ENCODE measurements at places on chromosomes 13 and 19.

GRCh38 chr19:7900931-7901330 lies 2.7 kb upstream of the MAP2K7 start:
- DNase-seq = no peak

GRCh38 chr13:34638897-34639296 lies 303.2 kb upstream of the NBEA start:
- no peak for DNase-seq

- DNase-seq = no peak
These were observed 21.5 kb upstream of the SGCG start for GRCh38 chr13:23159205-23159759.

DNA sequence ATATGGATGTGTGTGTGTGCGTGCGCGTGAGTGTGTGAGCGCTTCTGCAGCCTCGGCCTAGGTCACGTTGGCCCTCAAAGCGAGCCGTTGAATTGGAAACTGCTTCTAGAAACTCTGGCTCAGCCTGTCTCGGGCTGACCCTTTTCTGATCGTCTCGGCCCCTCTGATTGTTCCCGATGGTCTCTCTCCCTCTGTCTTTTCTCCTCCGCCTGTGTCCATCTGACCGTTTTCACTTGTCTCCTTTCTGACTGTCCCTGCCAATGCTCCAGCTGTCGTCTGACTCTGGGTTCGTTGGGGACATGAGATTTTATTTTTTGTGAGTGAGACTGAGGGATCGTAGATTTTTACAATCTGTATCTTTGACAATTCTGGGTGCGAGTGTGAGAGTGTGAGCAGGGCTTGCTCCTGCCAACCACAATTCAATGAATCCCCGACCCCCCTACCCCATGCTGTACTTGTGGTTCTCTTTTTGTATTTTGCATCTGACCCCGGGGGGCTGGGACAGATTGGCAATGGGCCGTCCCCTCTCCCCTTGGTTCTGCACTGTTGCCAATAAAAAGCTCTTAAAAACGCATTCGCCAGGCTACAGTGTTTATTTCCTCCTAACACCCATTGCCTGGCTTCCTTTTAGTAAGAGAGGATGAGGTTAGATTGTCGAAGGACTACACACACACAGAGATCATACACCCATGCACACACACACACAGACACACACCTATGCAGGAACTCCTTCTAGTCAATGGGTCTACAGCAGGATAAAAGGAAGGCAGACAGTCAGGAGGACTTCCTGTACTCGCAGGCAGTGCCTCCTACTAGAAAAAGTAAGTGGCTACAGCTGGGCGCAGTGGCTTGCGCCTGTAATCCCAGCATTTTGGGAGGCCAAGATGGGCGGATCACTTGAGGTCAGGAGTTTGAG lies 7.1 kb downstream of the FOSB start:
- peak; percentile 36 for DNase-seq

DNA sequence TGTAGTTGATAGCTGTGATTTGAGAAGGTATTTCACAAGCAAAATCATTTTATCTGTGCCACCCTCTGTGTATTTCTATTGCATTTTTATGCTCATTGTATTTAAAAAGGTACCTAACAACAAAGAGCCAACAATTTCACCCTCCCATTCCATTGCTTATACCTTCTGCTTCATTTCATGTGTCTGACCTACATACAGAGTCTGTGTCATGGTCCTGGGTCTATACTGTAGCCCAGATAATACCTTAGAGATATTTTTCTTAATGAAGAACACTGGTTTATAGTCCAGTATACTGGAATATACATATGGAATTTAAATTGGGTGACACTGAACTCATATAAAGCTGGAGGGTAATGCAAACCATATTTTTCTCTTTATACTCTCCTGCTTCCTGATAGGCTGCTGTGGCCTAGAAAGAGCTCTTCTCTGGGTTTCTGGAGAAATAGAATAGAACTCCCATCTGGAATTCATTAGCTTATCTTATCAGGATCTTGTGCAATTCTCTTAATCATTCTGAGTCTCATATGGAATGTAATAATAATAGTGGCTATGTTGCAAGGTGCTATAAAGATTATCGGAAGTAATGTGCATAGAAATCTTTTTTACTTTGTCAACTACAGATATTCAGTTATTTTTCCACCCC lies 31.8 kb upstream of the SPART start:
- DNase-seq = no peak

DNA sequence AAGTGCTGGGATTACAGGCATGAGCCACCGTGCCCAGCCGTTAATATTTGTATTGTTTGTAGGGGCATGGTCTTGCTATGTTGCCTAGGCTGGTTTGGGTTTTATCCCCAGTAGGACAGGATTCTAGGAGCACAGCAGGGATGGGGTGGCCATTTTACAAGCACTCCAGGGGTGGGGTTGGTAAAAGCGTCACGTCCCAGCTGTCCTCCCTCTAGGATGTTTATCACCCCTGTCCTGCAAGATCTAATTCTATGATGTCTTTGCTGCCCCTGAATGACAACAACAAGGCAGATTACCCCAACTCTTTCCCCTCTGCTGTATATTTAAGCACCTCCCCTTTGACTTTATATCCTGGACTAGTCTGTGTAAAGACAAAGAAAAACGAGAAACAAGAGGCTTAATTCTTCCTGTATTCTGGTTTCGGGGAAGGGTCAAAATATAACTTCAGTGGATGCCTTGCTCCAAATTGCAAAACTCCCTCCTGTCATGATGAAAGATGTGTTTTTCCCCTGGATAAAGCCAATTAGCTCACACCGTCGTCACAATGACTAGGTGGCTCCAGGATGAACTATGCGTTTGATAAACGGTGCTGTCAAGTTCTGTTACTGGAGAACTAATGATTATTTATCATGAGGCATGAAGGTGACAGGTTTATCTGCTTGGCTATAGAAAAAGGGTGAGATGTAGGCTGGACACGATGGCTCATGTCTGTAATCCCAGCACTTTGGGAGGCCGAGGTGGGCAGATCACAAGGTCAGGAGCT lies 27.8 kb upstream of the OR1M1 start:
- no peak for DNase-seq

GRCh38 chr19:58154679-58155648 lies 4.4 kb upstream of the ZNF329 start:
- peak; percentile 96 for DNase-seq

- no peak for DNase-seq
These were observed 13.8 kb downstream of the YJU2 start for GRCh38 chr19:4260613-4261191.

- DNase-seq = no peak
These were observed 138.4 kb downstream of the POSTN start for GRCh38 chr13:37460166-37460565.

- DNase-seq = peak; percentile 65
These were observed 117.0 kb downstream of the DCT start for GRCh38 chr13:94362411-94362909.

- DNase-seq = no peak
These were observed 18.6 kb upstream of the LMTK3 start for GRCh38 chr19:48530066-48530720.

DNA sequence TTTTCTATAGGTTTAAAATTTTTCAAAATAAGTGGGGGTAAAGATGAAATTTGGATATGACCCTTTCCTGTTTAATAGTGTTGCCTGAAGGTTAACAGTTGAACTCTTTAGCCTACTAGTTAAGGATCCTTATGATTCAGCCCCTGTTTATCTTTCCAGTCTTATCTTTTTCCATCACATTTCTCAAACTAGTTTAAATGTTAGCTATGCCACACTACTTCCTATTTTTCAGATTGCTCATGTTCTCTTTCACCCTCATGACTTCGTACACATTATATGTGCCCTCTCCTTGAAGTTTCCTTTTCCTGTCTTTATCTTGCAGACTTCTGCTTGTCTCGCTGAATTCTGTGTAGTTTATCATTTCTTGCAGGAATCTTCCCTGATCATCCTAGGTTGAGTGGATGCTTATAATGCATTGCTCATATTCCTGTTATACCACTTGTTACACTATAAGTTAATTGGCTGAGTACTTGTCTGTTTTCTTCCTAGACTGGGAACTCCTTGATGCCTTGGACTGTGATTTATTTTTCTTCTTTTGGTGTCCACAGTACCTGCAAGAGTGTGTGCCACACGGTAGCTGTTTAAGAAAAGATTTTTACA lies 86.7 kb downstream of the FNDC3A start:
- DNase-seq = no peak

DNA sequence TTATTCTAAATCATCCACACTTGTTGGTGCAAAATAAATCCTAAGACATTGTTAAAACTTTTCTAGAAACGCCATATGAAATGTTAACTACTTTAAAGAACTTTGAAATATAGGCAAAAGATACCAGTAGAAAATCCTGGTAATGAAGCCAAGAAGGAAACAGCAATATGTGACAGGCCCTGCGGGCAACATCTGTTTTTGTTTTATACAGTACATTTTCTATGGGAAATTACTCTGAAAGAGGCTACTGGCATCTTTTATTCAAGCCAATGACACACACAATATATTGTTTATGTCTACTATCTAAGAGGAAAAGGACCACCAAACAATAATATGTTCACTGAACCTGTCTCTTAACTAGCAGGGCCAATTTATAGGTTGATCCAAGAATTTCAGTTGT lies 829.7 kb downstream of the PCDH17 start:
- DNase-seq = no peak

- DNase-seq = no peak
These were observed 2.3 kb downstream of the DHRS12 start for GRCh38 chr13:51801631-51802099.

DNA sequence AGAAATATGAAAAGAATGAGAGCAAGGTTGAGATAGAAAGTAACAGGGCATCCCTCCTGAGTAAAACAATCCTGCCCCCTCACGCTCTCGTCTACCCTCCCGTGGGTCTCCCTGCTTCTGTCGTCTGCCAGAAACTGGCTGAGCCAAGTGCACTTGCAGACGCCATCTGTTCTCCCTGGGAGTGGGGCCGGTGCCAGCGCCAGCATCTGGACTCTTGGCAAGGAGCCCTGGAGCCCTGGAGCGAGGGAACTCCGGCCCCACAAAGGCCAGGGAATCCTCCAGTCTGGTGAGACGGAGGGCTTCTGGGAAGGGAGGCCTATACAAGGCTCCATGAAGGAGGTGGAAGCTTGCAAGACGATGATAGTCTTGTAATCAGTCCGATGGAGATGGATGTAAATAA lies 2.3 kb upstream of the TMEM91 start:
- no peak for DNase-seq

GRCh38 chr13:110797230-110797877 lies 83.9 kb downstream of the ING1 start:
- no peak for DNase-seq

GRCh38 chr13:111467111-111467890 lies 146.9 kb downstream of the TEX29 start:
- no peak for DNase-seq

DNA sequence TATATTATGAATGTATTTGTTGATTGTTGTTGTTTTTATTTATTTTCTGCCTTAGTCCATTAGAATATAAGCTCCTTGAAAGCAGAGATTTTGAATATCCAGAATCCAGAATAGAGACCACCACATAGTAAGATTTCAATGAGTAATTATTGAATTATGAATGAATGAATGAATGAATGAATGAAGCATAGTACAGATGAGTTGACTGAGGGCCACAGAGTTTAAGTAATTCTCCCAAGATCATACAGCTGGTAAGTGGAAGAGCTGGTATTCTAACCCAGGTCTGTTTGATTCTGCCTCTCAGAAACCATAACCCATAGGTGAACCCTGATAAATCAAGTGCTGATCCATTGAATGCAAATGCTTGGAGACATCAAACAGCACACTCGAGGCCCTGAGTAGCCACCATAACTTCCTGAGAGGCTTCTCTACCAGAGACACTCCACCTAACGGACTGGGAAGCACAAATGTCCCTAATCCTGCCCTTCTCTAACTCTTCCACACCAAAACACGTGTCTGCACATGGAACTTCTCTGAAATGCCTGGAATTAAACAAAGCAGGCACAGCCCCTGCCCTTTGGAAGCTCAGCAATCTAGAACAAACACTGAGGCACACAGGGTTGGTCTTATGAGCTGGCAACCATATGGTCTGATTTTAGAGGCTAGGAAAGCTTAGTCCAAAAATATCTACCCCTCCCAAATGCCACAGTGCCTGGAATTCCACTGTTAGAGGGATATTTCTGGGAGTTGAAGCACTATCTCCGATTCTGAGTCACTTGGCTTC lies 190.1 kb downstream of the FOXO1 start:
- DNase-seq = no peak

DNA sequence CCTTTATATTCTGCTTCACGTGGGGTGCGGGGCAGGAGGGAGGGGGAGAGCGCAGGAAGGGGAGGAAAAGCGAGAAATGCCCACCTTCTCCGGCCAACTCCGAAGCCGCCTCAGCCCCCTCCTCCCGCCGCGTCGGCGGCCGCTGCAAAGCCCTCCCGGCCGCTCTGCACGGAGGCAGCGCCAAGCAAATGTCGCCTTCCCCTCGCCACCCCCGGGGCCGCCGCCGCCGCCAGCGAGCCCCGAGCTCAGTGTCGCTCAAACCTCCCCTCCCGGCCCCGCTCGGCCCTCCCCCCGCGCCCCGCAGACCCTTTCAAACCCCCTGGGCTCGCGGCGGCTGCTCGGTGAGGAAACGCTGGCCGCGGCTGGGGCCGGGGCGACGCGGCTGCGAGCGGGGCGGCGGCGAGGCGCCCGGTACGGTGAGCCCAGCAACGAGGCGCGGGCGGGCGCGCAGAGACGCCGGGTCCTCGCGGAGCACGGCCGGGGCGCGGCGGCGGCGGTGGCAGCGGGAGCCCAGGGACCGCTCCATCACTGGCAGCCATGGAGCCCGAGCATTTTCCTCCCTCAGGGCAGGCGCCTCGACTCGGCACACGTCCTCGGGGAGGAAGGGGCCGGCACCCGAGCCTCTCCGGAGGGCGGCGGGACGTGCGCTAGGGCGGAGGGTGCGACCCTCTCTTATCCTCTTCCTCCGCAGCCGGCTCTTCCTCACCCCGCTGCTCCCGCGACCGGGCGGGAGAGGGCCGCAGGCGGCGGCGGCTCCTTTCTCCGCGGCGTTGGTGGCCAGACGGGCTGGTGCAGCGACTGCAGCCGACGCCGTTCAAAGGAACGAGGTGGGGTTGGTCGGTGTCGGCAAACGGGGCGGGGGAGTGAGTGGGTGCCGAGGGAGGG lies 463 bp upstream of the TSC22D1 start:
- DNase-seq = peak; percentile 17

DNA sequence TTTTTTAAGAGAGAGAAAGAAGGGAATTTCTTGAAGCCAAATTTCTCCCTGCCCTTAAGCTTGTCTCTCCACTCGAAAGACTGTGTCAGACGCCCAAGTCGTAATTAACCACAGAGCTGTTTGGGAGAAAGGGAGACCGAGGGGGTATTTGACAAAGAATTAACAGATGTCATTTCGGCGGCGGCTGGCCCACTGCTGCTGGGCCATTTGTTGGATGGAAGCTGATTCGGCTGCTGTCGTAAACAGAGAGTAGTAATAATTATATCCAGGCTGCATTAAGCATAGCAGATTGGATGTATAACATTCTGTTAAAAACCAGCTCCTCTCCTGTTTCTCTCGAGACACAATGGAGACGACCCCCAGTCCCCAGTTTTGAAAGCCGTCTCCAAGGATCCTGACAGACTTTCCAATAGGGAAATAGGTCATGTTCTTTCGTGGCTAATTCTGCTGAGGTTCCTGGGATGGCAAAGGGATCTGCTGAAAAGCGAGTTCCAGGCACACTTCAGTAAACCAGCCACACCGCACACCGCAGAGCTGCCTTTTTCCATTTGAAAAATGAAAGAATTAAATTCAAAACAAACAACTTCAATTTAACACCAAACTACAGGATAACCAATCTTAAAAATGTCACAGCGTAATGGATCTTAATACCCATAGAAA lies 71.5 kb downstream of the KCTD15 start:
- no peak for DNase-seq
